ENCODE measurements at places on chromosomes 11 and 22. TPM values are rescaled to one million over a fixed set of nuclear protein-coding genes. Genes with fewer than 3 reads are reported as not detected.

GRCh38 chr11:9315078-9315688 is 790 bp upstream of the TMEM41B start:
- no peak for DNase-seq

The CAVIN3 gene
- 1.4 TPM for polyA plus RNA-seq

GRCh38 chr22:33451866-33452469 is 393.8 kb upstream of the SYN3 start:
- no peak for DNase-seq

The KDM4E gene
- not detected for polyA plus RNA-seq

DNA sequence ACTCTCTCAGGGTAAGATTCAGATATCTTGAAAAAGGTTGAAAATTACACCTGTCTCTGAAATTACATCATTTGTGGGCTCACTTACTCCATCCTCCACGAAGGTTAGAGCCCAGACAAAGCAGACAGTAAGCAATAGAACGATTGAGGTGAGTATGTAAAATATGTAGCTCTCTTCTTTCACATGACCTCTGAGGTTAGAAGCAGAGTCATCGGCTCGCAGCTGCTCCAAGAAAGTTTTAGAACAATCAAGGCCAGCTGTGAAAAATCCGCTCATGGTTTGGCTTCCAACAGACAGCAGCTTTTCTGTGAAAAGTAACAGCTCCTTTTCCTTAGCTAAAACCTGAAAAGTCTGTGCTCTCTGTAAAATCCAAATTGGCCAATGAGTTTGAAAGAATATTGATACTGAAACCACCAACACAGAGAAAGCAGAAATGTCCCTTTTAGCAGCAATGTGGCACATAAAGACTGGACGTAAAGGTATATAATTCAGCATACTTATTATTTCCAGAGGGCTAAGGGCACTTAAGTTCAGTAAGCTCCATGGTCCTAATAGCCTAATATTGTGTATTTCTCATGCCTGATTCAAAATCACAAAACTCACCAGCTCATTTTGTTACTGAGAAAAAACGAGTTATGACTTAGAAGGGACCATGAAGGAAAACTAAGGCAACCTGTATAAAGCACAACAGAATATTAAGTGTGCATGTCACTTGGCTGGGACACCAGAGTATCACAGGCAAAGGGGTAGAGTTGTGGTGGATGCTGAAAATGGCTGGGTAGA is 78.2 kb downstream of the FAM76B start:
- DNase-seq = no peak

GRCh38 chr11:121540627-121541026 is 87.9 kb upstream of the SORL1-AS1 start:
- no peak for DNase-seq

GRCh38 chr22:49005557-49005956 is 822.1 kb downstream of the BRD1 start:
- DNase-seq = no peak

DNA sequence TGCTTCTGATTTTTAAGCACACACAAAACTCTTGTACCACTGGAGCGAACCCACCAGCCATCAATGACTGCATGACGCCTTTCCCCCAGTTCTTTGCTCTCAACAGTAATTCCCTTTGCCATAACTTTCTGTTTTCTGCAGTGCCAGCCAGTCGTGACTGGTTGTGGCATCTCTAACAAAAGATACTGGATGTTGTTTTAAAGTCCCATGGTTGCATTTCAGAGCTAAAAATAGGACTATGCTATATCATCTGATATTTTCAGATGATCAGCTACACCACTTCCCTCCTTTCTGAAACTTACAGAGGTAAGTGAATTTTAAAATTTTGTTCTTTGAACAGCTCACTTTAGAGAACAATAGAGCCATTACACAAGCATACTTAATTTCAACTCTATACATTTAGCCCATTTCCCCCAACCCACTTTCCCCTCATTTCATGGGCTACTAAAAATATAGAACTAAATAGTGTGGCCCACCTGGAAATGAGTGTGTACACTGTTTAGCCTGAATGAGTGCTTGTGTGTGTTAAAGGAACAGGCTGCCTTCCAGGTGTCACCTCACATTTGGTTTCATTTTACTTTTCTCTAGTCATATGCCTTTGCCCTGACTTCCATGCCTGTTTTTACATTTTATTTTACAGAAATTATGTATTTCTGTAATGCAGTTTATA is 136.9 kb upstream of the ZC3H12C start:
- peak; percentile 4 for DNase-seq

DNA sequence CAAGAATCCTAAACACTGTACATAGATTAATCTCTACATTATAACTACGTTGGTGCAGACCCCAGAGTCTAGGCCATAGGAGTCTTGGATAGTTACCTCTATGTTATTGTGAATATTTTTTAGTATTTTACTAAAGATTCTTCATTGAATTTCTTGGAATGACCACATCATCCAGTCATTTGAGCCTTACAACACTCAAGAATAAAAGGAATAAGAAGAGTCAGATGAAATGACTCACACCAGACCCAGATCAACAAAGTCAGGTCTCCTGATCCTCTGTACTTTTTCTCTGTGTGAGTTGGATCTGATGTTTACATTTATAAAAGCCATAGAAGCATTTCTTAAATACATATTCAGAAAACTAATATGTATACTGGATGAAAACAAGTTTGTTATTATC is 179.2 kb upstream of the ARHGAP20 start:
- no peak for DNase-seq

GRCh38 chr11:59728913-59729312 is 15.3 kb upstream of the OR10V1 start:
- no peak for DNase-seq

DNA sequence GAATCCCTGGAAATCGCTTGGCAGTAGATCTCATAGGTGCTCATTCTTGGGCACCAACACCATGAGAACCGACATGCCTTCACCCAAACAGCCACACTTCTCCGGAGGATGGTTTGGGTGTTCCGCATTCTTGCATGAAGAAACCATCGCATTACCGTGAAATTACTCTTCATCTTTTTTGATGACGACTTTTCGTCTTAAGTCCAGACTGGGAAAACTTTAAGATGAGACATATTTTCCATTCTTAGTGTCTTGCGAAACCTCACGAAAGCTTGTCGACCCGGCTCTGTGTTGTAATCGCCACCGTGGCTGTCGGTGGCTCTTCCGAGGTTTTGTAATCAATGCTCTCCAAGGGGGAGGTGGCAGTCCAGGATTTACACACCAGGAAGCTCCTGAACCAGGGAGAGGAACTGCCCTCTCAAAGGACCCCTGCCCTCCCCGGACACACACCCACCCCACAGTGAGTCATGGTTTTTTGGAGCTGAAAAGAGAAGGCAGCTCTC is 1.7 kb downstream of the TOM1 start:
- DNase-seq = no peak

The PGR gene
- polyA plus RNA-seq = not detected

The SMIM35 gene
- 1.00 TPM for polyA plus RNA-seq

- no peak for DNase-seq
Measured at GRCh38 chr11:124340142-124340447, 20.1 kb upstream of the OR8D2 start.

DNA sequence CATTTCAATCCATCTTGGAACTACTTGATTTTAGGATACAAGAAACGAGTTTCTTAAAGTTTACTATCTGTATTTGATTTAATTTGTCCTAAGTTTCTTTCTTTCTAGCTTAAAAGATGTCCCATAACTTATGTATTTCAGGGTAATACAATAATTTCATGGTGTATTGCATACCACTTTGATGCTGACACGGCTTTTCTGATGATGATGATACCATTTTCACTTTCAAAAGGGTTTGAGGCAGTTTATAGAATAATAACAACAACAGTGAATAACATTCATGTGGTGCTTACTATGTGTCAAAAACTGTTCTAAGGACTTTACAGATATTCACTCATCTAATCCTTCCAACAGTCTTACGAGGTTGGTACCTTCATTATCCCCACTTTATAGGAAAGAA is 33.2 kb upstream of the POU2AF1 start:
- DNase-seq = no peak

DNA sequence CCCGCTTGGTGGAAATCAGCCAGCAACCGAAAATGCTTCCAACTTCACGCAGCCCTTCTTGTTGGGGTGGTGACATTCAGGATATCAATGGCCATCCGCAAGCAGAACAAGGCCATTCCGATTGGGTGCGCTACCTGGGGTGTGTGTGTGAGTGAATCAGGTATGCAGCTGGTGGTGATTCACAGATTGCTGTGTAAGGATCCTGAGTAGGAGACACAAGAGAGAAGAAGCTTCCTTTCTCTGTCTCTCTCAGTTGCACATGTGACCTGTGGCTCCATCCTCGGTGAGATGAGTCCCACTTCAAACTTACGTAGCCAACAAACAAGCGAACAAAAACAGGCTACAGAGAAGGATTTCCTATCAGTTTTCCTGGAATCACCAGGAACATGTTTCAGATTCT is 9.6 kb upstream of the TMEM184B start:
- DNase-seq = no peak

GRCh38 chr11:111297696-111298095 is 650 bp upstream of the POU2AF3 start:
- DNase-seq = no peak

The AQP11 gene
- polyA plus RNA-seq = 1.1 TPM

DNA sequence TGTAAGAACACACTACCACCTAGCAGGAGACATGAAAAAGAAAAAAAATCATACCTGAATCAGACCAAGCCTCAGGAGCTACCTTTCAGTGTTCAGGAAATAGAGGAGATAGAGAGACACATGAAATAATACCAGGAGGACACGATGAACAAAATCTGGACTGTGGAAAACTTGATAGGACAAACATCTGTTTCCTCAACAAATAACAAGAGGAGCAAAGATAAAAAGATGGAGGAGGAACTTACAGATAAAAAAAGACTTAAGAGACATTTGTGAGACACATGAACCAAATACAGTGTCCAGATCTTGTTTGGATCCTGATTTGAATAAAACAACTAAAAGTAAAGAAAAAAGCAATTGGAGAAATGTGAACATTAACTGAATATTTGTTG is 12.4 kb upstream of the KCNE3 start:
- DNase-seq = no peak

DNA sequence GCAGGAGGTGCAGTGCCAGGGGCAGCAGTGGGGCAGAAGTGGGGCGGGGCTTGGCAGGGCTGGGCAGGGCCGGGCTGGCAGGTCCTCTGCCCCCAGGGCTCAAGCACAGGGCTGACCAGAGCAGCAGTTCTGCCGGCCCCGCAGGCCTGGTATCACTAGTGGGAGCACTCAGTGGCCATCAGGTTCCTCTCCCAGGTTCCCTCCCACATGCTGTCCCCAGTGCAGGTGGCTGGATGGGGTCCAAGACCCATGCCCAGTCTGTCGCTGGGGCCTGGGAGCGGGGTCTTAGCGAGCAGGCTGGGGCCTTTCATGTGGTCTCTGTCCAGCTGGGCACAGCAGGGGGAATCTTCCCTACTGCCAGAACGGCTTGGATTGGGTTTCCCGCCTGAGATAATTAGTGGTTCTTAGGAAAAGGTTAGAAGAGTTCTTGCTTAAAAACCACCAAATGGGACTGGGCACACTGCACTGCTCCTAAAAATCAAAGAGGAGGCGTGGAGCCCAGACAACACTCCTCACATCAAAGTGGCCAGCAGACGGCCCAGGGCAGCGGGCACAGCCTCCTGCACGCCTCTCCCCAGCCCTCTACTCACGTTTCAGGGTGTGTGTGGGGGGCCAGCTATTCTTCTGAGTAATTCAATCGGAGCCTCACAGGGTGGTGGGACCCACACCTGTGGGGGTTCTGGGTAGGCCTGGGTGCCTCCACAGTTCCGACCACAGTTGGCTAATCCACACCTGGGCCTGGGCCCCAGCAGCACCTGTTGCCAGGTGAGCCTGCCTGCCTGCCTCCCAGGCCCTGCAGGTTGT is 45.6 kb downstream of the TPCN2 start:
- no peak for DNase-seq

The RASL10A gene
- not detected for polyA plus RNA-seq

Data from CD4-positive, CD25-positive, alpha-beta regulatory T cell (primary cell).